ENCODE measurements at places on chromosomes 1 and 21.

DNA sequence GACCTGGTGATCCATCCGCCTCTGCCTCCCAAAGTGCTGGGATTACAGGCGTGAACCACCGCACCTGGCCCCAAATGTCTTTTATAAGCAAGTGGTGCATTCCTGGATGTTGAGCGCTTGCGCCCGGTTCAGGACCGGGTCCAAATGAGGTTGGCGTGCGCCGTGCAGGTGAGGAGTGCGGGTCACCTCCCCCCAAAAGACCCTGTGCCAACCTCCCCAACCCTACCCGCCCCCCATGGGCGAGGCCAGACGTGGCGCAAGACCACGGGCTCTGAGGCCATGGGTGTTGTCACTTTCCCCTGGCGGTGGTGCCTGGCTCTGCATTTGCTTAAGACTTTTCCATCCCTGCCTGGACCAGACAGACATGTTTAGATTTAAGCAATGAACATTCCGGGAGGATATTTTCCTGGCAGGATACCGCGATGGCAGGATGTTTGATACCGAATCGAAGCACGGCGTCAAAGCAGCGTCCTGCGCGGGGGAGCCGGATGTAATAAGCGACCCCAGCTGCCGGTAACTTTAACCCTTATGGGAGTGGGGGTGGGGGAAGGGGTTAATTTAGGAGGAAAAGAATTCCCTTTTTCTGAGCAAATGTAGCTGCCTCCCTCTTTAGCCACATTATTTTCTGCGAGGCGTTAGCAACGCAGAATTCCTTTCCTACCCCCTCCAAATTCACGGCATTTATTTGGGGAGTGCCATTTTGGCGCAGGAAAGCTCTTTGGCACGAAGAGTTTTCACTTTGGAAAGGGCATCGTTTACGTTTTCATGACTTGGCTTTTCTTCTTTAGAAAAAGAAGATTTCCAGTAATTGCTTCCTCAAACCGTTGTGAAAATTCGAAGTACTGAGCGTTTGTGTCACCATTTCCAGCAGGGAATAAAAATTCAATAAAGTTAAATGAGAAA lies 27.8 kb upstream of the RNF187 start:
- peak; percentile 79 for DNase-seq

DNA sequence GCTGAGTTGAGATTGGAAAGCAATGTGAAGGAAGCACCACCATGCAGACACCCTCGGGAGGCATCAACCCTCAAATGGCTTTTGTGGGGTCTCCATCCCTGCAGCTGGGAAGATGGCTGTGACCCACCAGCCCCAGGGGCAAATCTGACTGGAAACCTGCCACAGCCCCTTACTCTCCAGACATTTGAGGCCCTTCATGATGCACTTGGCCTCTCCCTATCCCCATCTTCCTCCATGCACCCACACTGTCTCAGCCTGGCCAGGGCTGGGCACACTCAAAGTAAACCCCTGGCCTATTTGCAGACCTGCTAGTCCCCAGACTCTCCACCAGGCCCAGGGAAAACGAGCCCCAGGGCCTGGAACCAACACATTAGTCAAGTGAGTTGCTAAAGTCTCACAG lies 205.2 kb downstream of the MATN1 start:
- no peak for DNase-seq

DNA sequence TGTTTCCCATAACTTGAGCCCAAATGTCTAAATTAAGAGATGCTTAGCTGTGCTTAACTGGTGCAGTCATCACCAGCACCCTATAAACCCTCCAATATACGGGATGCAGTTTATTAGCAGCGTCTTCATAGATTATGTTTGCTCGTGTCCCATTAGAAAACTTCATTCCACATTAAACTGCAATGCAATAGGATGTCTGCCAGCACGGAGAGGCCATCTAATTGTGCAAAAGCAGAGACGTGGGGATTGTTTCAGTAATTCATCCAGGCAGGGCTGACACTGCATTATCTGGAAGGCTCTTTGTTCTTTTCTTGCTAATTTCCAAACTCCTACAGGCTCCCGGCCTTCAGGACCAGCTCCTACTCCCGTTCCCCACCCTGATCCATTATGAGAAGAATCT lies 89.5 kb downstream of the CSMD2 start:
- DNase-seq: no peak

DNA sequence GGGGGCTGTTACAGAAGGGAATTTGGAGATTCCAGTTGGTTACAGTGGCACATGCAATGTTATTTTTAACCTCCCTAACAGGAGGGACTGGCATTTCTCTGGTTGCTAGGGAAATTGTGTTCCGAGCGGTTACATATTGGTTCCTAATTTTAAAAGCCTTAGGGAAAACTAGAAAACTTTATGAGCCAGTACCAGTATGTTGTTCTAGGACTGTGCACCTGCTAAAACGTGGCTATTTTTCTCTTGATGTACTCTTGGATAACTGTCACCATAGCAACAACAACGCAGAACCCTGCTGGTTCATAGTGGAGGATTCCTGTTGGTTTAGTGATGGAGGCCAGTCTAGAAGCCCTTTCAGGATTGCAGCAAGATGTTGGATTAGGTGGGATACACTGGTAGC lies 68.9 kb upstream of the PGBD5 start:
- DNase-seq: no peak

- DNase-seq: no peak
Measured at GRCh38 chr1:153434746-153435455, 18.6 kb downstream of the S100A7A start.

- DNase-seq: no peak
Measured at GRCh38 chr21:36705679-36706481, 7.0 kb downstream of the SIM2 start.

GRCh38 chr1:240466509-240466908 lies 145.4 kb downstream of the GREM2 start:
- no peak for DNase-seq

GRCh38 chr1:30418939-30419720 lies 304.3 kb downstream of the MATN1 start:
- no peak for DNase-seq

- DNase-seq: no peak
Measured at GRCh38 chr1:7717748-7718368, 53.2 kb upstream of the VAMP3 start.

- DNase-seq: peak; percentile 87
Measured at GRCh38 chr1:165645654-165646366, 14.8 kb downstream of the MGST3 start.

- no peak for DNase-seq
Measured at GRCh38 chr1:245652660-245653427, 498.1 kb downstream of the KIF26B start.

GRCh38 chr1:93878501-93878888 lies 511 bp downstream of the DNTTIP2 start:
- peak; percentile 38 for DNase-seq

DNA sequence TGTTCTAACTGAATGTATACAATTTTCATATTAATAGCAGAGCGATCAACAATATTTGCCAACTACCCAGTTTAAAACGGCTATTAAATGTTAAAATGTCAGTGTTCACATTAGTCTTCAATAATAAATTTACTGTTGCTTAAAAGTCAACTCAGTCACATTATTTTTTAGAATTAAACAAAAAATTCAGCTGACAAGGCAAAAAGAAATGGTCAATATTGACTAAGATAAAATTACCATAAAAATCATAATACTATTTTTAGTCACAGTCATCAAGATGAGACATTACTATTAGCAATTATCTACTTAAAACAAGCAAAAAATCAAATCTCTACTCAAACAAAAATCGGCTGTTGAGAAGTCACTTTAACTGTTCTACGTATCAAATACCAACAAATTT lies 1.5 kb downstream of the ANKRD13C start:
- no peak for DNase-seq

DNA sequence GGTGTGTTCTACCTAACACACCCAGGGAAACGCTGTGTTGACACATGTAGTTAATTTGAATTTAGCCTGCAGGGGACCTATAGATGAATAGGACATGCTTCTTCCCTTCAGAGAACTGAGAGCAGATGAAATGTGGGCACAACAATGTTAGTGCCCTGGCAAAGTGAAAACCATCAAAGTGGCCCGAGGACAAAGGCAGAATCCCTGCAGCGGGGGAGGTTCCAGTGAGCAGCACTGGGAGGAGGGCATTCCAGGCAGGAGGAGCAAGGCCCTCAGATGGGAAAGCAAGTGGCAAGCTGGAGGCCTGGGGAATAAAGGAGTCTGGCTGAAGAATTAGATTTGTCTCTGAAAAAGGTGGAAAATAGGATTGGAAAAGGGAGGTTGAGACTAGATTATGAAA lies 37.2 kb downstream of the C1orf94 start:
- DNase-seq: no peak

- DNase-seq: no peak
Measured at GRCh38 chr1:245301921-245302320, 147.1 kb downstream of the KIF26B start.

DNA sequence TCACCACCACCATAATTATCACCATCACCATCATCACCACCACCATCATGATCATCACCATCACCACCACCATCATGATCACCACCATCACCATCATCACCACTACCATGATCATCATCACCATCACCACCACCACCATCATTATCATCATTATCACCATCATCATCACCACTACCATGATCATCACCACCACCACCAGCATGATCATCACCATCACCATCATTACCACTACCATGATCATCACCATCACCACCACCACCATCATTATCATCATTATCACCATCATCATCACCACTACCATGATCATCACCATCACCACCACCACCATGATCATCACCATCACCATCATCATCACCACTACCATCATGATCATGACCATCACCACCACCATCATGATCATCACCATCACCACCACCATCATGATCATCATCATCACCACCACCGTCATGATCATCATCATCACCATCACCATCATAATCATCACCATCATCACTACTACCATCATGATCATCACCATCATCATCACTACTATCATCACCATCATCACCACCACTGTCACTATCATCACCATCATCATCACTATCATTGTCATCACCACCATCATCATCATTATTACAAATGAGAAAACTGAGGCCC lies 60.2 kb downstream of the TRABD2B start:
- DNase-seq: no peak

DNA sequence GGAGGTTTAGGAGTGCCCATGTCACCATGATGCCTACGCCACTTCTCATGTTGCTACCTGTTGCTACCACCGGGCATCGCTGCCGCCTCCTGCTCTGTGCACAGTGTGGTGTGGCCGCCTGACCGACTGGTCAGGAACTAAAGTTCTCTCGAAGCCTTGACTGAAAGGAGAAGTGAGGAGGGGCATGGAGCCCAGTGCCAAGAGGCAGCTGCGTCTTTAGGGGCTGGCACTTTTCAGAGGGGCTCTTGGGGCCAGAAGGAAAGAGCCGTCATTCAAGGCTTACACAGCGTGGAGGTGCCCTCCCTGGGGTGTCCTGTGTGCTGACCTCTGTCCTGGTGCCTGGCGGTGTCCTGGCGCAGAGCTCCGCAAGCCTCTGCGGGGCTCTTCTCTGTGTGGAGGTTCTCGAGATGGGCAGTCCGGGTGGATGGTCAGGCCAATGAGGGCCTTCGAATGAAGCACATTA lies 57.2 kb downstream of the ADARB1 start:
- no peak for DNase-seq

- DNase-seq: no peak
Measured at GRCh38 chr1:156807627-156808026, 9.0 kb downstream of the SH2D2A start.

DNA sequence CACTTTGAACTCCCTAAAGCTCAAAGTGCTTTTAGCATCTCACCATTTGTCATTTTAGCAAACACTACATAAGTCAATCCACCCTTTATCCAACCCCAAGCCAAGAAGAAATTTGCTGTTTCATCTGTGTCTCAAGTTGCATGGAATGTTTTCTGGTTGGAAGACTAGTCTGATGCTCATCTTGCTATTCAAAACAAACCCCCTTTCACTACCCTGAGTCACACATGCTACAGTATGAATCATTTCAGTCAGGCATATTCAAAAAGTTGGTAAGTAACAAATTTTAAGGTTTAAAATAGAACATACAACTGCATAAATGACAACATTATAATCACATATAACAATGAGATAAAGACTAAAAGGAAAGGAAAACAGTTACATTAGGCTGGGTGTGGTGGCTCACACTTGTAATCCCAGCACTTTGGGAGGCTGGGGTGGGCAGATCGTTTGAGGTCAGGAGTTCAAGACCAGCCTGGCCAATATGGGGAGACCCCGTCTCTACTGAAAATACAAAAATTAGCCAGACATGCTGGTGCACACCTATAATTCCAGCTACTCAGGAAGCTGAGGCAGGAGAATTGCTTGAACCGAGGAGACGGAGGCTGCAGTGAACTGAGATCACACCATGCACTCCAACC lies 38.7 kb downstream of the DSTYK start:
- DNase-seq: peak; percentile 28
